Activated CD4-positive, alpha-beta T cell treated with anti-CD3 and anti-CD28 coated beads, Interleukin-2, amount 50 U/mL, for 4 hours (primary cell): ENCODE measurements at places on chromosomes 3 and 15.

GRCh38 chr3:151351219-151351618 lies 21.9 kb upstream of the P2RY13 start:
- DNase-seq = no peak

DNA sequence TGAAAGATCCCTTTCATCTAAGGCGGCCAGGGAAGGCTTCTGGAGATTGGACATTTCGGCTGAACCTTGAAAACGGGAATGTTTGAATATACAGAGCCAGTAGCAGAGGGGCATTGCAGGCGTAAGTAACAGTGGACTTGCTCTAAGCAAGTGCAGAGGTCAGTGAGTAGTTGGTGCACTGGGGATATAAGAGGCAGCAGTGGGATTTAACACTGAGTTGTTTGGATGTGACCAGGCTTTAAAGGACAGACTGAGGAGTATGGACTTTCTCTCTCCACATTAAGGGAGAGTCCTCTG lies 1.3 kb downstream of the ARNT2 start:
- DNase-seq = no peak

- DNase-seq = no peak
Observed at GRCh38 chr3:129688271-129688895, 81.9 kb upstream of the PLXND1 start.

DNA sequence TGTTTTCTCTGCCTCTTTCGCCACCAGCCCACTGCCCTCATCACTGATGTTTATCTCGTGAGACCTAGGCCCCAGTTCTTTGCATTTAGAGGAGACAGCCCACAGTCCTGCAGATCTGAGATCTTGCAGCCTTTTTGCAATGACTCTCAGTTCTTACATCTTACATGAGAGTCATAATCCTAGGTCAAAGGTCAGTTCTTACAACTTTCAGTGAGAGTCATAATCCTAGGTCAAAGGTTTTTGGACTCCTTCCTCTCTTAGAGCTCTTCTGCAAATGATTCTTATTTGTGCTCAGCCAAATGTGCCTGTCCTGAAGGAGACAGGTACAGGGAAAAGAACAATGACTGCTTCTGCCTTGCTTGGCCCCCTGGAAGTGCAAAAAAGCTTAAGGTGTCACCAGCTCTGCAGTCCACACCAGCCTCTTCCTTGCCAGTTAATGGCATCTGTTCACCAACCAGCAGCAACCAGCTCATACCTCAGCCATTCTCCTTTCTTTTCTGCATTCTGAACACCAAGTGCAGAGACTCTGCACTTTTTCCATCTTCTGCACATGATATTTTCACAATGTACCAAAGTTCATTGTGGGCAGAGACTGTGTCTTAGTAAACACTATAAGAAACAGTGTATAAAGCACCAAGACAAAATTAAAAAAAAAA lies 67.1 kb downstream of the ABHD5 start:
- DNase-seq = no peak

DNA sequence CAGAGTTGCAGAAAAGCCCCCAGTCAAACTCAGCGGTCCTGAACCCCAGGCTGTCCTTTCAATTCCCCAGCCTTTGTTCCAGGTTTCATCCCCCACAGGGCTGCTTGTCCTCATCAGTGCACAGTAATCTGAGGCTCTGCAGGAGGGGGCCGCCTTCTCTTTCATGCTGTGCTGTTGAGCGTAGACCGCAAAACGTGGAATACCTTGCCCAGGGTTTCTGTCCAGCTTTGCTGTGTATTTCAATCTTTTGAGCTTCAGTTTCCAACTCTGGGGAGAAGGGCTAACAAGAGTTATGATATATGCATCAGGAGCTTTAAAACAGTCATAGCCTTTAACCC lies 64.8 kb downstream of the FAM43A start:
- DNase-seq = no peak

DNA sequence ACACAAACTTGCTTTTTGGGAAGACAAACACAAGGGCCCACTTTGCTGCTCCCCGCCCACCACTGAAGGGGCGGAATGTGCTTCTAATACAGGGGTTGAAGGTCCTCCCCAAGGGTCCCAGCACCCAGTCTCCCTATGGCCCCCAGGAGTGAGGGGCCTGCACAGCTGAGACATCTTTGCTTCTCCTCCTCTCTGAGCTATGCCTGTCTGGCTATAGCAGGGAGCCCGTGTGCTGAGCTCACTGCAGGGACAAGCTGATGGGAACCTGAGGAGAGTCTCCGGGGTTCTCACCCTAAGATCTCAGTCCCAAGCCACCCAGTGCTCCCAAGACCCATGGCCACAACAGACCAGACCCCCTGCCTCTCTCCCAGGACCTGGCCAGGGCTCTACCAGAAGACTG lies 61.1 kb upstream of the ACAN start:
- DNase-seq = no peak

DNA sequence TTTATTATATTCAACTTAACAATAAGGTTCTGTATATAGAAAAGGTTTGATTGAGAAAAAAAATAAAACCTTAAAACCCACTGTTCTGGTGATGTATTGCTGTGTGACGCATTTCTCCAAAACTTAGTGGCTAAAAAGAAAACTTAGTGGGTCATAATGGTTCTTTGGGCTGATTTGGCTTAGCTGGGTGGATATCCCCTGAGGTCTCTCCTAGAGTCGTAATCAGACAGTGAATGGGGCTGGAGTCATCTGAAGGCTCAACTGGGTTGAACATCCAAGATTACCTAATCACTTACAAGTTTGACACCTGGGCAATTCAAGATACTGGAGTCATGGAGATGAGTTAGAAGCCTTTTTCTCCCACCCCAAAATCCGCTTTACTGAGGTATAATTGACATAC lies 111.6 kb upstream of the TBL1XR1 start:
- no peak for DNase-seq

- DNase-seq = no peak
Observed at GRCh38 chr3:191166368-191166767, 32.7 kb upstream of the OSTN start.

GRCh38 chr3:45480218-45480617 lies 91.8 kb downstream of the LARS2 start:
- DNase-seq = no peak

DNA sequence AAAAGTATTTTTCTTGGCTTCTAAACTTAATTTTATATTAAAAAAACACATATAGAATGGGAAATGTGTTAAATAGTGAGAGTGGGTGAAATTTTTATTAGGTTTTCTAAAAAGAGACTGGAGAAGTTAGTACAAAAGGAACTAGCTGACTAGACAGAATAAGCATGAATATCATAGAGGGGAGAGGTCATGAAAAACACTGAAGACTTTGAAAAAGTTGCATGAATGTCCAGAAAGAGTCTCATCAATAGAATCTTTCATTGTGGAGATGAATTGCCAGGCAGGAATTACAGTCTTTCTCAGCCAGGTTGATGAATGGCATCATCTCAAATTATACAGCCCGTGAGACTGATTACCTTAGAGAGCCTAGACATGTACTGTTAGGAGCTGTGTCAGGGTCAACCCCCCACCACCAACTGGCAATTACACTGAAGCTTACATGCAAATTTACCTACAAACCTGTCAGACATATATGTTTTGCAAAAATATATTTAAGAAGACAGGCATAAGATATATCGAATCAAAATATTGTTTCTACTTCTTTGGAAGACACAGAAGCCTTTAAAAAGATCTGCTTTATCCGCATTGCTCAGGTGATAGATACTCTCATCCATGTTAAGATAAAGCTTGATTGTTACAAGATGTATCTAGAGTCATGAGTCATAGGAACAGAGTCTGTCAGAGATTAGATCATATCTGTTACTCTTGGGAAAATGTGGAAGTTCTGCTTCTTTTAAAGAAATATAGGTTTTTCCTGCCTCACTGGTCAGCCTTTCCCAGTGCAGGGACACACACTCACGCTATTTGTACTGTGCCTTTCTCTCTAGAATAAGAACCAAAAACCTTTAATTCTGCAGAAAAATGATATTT lies 34.8 kb upstream of the PFN2 start:
- DNase-seq = no peak

- no peak for DNase-seq
Observed at GRCh38 chr3:69880069-69880640, 119.4 kb upstream of the SAMMSON start.

GRCh38 chr3:98013411-98014267 lies 21.5 kb downstream of the GABRR3 start:
- no peak for DNase-seq

GRCh38 chr3:25057379-25057778 lies 370.7 kb upstream of the RARB start:
- DNase-seq = no peak

- DNase-seq = no peak
Observed at GRCh38 chr3:161016417-161017313, 88.5 kb downstream of the B3GALNT1 start.

DNA sequence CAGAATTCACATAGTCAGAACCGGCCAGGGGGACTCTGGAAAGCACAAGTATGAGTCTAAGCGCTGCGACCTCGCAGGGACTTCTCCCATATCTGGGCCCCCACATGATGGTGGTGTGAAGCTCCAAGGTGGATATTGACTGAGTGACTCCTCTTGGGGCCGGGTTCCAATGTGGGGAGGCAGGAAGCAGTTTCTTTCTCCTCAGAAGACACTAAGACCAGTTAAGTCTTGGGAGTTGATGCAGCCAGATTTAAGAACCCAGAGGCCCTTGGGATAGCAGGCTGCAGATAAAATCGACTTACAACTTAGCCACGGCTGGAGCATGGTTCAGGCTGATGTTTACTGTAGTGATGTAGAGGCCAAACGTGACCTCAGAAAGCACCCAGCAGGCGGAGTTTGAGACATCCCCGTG lies 55.4 kb upstream of the KLF13 start:
- no peak for DNase-seq
